ENCODE measurements at places on chromosomes 1 and 21.

DNA sequence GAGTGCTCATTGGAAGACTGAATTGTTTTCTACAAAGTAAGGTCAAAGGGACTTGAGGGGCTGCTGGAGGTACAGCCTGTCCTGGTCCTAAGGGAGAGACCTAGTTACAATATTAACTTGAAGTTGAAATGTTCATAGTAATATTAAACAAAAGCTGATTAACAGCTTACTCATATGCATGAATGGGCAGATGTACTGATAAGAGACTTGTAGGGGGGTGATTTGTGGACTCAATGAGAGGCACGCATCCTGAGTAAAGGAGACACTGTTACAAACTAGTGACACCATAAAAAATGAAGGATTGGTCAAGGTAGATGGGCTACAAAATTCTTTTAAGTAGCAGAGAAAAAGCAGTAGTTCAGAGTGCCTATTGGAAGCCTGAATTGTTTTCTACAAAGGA lies 2.7 kb downstream of the HSD11B1 start:
- no peak for DNase-seq

GRCh38 chr1:23763041-23763577 lies 15.1 kb upstream of the PITHD1 start:
- no peak for DNase-seq

- DNase-seq, result no peak
Observed at GRCh38 chr1:178774263-178774662, 49.2 kb downstream of the RALGPS2 start.

- no peak for DNase-seq
Observed at GRCh38 chr21:31848326-31848985, 24.4 kb upstream of the HUNK start.

GRCh38 chr1:210775289-210775688 lies 358.7 kb downstream of the KCNH1 start:
- DNase-seq, result no peak

- DNase-seq, result no peak
Observed at GRCh38 chr1:23673086-23673813, 18.4 kb upstream of the RPL11 start.

DNA sequence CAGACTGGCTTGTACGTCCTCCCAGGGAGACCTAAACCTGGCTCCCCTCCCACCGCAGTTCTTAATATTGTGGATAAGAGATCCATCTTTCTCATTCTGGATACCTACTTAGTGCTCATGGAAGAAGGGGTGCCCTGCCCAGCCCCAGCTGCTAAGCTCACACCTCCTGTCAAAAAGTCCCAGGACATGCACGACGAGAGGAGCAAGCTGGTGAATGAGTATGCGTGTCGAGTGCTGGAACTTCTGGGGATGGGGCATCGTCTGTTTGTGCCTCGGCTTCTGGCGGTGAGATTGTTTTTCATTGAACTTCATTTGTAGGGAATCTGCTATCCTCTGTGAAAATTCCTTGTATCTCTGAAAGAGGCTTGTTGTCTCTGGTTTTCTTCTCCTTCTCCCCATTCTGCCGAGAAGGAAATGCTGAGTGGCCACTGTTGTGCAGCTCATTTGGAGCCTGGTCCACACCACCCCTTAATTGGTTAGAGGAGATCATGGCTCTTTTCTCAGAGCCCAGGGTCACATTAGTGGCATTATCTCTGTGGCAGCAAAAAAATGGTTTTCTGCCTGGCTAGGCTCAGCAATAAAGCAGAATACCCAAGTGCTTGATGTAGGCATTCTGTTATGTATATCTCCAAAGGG lies 199.4 kb upstream of the CACYBP start:
- no peak for DNase-seq

DNA sequence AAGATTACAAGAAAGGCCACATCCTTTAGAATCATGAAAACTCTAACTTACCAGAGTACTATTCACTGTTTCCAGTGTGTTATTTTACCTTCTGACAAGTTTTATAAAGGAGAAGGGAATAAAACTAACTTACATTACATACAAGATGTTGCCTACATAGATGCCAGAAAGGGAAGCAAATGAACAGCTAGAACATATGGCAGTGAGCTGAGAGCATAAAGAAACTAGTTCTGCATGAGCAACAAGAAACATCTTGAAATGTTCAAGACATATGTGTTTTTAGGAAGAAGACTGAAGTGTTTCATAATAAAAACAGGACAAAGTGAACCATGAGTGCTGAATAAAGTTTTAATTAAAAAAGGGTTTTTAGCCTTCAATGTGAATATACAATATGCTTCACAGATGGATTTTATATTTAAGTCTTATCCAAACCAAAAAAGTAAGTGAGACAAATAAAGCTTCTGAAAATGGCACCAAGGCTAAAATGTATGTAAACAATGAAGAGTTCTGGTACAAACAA lies 39.4 kb downstream of the SLC5A9 start:
- DNase-seq, result no peak

Measured in glomerular endothelial cell (primary cell).